Right renal cortex interstitium (tissue), 3 donors: ENCODE measurements at places on chromosomes 11 and 22. TPM values are rescaled to one million over a fixed set of nuclear protein-coding genes. Genes with fewer than 3 reads are reported as not detected.

MS4A13 gene
- polyA plus RNA-seq = not detected

DNA sequence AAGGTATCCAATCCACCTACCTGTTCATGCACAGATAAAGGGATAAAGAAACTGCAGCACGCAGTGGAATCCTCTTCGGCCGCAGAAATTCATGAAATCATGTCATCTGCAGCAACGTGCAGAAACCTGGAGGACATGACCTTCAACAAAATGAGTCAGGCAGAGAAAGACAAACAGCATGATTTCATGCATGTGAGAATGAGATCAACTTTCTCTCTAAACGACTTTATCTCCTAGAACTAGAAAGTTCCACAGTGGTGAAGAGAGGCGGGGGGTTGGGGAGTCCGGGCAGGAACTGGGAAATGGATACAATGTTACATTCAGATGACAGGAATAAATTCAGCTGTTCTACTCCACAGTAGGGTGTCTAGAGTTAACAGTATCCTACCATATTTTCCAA lies 9.9 kb downstream of the RGL4 start:
- no peak for DNase-seq

DNA sequence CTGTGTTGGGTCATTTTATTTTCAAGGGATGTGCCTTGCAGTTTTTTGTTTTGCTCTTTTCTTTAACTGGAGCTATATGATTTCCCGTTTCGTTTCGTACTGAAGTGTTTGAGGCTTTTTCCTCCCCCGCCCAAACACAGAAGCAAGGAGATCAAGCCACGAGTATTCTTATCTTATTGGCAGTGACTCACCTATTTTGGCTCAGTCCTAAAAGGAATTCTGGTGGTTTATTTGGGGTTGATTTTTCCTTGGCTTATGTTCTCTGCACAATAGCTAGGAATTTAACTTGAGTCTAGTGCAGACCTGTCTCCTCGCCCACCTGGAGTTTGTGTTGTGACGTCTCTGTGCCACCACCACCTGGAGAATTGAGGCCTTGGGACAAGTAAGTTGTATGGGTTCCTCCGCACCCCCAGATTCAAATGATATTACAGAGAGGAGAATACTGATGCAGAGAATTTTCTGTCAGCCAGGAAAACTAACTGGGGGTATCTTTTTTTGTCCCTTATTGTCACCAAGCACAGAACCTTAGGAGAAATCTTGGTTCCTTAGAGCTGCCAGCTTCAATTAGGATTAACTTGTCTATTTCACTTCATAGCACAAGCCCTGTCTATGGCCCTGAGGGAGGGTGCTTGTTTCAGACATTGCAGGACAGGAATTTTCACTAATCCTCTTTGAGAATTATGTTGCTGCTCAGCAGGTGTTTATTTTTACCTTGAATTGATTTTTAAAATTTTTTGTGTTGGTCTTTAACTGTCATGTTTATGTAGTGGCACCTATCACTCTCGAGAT lies 90.4 kb upstream of the BIRC3 start:
- no peak for DNase-seq

DNA sequence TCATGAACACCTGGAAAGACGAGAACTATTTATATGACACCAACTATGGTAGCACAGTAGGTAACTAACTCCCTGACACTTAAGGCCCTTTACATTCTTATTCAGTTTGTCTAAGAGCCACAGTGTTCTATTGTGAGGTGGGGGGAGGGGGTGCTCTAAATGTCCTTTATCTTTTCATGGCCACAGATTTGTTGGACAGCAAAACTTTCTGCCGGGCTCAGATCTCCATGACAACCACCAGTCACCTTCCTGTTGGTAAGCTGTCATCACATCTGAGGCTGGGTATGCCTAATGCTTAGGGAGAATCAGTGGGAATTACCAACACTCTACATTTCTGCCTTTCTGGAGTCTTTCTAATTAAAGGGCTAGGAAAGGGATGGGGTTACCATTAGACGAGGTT lies 30.7 kb downstream of the EHF start:
- DNase-seq = no peak

- DNase-seq = no peak
Observed at GRCh38 chr11:75498556-75499255, 27.0 kb downstream of the GDPD5 start.

DNA sequence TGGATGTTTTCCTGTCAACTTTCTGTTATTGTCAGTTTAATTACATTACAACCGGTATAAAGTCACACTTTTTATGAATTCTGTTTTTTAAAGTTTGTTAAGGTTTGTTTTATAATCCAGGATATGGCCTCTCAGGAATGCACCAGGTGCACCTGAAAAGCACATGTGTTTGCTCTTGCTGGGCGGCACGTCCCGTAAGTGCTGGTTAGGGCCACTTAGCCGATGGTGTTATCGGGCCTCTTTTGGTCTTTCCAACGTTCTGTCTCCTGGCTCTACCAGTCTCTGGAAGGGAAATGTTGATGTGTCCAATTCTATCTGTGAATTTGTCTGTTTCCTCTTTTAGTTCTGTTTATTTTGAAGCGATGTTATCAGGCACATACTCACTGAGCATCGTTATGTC lies 695.7 kb downstream of the BRD1 start:
- DNase-seq = no peak

DNA sequence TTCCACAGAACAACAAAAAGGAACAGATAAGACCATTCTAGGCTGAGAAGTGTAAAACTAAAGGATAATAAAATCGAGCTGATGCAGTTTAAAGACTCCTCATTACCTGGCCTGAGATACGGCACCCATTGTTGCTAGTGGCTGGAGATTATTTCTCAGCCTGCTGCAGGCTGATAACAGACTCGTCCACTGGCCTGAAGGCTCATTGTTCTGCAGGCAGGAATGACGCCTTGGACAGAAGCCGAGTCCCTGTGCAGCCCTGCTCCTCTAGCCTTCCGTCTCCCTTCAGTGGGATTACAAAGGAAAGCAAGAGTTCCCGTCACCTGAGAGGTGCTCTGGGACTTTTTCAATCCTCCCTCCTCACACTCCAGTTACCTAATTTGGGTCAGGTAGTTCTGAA lies 1065.3 kb downstream of the OPCML start:
- DNase-seq = no peak

DNA sequence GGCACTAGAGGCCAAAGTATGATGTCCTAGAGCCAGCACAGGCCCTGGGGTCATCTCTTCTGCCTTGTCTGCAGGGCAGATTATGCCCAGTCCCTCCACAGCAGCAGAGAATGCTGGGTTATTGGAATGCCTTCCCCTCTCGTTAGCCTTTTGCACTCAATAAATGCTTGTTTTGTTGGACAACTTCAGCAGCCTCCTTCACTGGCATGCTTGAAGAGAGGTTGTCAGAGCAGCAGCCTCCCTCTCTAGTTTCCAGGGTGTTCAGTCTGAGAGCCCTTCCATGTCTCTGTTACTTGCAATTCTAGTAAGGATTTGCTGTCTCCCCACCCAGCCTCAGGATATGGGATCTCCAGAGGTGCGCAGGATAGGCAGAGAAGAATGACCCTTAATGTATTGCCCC lies 82.9 kb downstream of the PKNOX2 start:
- no peak for DNase-seq
